Prostate gland (tissue), 2 donors: ENCODE measurements at places on chromosomes 2 and 18.

- no peak for DNase-seq
These were observed 1992.5 kb upstream of the PIK3C3 start for GRCh38 chr18:39962546-39962945.

GRCh38 chr2:204051476-204051875 is 114.9 kb downstream of the ICOS start:
- DNase-seq, result no peak

GRCh38 chr2:63698786-63699548 is 110.2 kb downstream of the MDH1 start:
- peak; percentile 11 for DNase-seq

- no peak for DNase-seq
These were observed 12.7 kb downstream of the NEU4 start for GRCh38 chr2:241821460-241822263.

- no peak for DNase-seq
These were observed 43.4 kb downstream of the RAB31 start for GRCh38 chr18:9751371-9752031.

DNA sequence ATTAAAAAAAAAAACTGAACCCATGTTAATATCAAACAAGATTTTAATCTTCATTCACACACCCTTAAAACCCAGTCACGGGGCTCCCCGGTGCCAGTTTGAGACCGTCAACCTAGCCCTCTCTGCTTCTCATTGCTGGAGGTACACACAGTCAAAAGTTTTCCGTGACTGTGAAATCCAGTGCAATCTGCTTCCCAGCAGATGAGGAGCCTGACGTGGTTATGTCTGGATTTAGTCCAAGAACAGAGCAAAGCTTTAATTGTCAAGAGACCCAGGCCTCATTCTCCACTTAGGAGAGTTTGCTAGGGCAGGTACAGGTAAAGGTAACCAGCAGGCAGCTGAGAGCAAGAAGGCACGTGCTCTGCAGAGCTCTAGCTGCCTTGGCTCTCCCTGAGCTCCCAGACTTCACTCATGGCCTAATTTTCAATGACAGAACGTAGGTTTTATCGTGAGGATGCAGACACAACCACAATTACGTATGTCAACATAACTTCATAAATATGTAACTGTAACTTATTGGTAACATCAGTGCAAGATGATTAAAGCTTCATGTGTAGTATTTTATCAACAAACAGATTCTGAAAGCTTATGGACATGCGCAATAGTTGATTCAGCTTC is 56.3 kb downstream of the SLC16A14 start:
- DNase-seq, result no peak

DNA sequence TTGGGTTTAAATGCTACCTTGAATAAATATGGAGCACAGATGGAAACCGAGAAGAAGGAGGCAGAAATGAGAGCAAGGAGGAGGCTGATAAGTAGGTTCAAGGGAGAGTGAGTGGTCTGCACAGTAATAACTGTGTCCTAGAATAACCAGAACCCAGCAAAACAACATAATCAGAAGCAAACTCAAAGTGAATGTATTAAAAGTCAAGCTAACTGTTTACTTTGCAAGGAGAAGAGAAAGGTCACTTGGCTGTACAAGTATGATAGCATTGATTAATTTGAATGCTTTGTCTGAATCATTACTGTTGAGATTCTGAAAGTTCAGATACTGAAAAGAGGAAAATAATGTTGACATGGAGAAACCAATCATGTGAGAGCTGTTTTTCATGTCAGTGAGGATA is 258.8 kb downstream of the PLCL1 start:
- DNase-seq, result no peak

DNA sequence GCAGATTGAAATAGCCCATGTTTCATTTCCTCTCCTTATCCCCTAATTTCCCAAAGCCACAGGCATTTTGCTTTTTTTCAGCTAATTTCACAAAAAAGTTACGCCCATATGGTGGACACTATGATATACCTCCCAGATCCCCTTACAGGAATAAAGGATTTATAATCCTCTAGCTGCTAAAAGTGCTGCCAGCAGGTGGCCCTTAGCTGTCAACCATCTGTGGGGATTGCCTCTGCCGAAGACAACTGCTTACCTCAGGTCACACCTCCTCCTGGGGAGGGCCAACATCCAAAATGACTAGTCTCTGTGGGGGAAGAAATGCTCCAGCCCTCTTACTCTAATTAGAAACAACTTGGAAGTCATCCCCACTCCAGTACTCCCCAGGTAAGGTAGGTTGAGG is 61.0 kb upstream of the EPB41L3 start:
- DNase-seq, result no peak

GRCh38 chr18:57446322-57446721 is 11.1 kb downstream of the ONECUT2 start:
- DNase-seq, result no peak

GRCh38 chr2:54295911-54296310 is 39.9 kb upstream of the TSPYL6 start:
- DNase-seq, result no peak

DNA sequence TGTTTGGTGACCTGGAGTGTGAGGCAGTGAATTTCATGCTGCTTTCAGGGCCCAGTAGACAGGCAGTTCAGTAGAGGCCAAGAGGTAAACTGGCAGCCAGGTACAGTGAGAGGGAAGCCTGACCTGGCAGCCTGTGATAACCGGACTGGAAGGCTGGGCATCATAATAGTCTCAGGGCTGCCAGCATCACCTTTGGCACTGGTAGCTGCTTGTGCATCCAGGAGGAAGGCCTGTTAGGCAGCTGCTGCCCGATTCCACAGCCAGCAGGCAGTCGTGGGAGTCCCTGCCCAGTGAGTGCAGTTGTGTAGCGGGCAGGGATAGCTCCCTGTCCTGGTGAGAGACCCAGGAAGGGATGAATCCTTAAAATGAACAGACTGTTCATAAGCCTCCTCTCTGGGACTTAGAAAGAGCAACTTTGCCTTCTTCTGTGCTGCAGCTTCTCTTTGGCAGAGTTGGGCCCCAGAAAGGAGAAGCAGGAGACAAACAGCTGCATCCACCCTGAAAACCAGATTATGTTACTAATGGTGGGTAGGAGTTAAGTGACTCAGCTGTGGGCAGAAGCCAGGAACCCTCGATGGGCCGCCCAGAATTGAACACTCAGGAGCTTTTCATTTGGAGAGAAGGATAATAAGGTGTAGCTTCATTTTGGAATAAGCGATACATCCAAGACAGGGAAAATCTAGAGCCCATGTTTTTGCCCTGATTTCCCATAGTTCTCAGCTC is 8.1 kb upstream of the GPBAR1 start:
- no peak for DNase-seq

GRCh38 chr18:21196426-21196825 is 45.6 kb upstream of the GREB1L start:
- DNase-seq, result no peak

- no peak for DNase-seq
These were observed 211.8 kb downstream of the SLC8A1 start for GRCh38 chr2:40240070-40240469.

GRCh38 chr2:108877506-108877905 is 90.9 kb downstream of the CCDC138 start:
- no peak for DNase-seq

DNA sequence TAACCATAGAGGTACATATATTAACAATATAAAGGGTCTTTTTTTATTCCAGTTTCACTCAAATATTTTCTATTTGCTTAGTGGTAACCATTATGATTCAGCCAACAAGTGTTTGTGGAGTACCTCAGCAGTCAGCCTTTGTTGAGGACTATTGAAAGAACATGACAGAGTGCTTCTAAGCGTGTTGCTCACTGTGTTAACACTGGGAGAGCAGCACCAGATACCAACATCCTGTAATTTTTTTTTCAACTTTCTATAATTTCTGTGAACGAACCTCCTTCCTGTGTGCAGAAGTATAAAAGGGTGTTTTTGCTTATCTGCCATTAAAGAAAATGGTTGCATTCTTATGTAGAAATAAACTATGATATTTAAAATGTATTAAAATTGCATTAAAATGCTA is 239.0 kb downstream of the PHLPP1 start:
- DNase-seq, result no peak

GRCh38 chr18:36593001-36593400 is 235.8 kb downstream of the TPGS2 start:
- DNase-seq, result no peak

DNA sequence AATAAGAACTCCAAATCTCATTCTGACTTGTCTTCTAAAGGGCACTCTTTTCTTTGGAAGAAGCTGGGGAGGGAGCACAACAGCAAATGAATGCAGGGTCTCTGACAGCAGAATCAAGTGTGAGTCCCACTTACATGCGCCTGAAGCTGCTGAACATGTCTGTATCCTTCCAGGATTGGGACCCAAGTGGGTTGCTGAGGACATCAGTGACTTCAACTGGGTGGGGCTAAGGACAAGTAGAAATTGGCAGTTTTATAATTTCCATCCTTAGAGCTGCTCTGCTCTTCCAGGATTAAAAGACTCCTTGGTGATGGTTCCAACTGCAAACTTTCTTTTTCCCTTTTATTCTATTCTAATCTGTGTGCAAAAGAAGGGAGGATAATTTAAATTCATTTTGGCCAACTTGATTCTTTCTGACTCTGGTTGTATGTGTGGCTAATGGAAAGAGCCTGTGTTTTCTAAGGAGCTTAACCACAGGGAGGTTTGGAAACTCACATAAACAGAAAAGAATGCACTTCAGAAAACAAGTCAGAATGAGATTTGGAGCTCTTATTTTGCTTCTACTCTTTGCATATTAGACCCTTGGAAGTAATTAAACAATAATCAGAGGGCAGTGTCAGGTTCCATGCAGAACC is 20.6 kb downstream of the ANTXR1 start:
- no peak for DNase-seq

DNA sequence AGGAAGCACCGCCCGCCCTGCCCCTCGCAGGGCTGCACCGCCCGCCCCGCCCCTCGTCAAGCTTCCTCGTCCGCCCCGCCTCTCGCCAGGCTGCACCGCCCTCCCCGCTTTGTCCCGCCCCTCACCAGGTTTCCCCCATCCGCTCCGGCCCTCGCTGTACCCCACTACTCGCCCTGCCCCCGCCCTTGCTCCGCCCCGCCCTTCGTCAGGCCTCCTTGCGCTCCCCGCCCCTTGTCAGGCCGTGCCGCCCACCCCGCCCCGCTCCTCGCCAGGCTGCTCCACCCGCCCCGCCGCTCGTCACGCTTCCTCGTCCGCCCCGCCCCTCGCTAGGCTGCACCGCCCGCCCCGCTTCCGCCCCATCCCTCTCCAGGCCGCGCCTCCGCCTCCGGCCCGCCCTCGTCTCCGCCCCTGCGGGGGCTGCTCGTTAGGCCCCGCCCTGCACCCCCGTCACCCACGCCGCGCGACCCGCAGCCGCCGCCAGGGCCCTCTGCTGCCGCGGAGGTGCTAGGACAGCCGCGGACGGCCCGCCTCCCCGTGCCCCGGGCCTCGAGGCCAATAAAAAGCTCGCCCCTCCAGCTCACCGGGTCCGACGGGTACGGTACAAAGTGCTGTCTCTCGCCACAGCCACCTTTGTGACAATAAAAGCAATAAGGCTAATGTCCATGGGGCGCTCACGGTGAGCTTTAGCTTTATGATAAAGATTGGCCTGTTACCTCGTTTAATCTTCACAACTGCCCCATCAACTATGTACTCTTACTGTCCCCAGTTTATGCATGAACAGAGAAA is 602 bp upstream of the DNPEP start:
- DNase-seq, result peak; percentile 96

DNA sequence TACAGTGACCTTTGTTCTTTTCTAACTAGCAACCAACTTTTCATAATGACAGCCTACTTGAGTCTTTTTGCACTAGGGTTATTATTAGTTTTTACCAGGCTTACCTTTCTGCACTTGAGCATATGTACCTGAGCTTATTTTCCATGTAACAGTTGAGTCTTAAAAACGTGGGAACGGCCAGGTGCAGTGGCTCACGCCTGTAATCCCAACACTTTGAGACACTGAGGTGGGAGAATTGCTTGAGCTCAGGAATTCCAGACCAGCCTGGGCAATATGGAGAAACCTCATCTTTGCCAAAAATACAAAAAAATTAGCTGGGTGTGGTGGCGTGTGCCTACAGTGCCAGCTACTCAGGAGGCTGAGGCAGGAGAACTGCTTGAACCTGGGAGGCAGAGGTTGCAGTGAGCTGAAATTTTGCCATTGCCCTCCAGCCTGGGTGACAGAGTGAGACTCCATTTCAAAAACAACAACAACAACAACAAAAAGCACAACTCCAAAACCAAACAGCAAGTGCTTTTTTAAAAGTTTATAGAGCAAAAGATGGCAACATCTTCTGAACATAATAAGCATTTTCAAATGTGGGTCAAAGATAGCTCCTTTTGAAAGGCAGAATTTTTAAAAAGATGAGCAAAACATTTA is 57.1 kb upstream of the CD28 start:
- no peak for DNase-seq

DNA sequence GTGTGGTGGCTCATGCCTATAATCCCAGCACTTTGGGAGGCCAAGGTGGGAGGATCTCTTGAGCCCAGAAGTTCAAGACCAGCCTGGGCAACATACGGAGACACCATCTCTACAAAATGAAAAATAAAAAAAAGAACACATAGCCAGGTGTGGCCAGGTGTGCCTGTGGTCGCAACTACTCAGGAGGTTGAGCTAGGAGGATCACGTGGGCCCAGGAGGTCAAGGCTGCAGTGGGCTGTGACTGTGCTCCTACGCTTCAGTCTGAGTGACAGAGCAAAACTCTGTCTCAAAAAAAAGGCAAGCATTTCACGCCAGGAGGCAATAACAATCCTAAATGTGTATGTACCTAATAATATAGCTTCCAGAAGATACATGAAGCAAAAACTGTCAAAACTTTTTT is 27.8 kb downstream of the USP40 start:
- no peak for DNase-seq

DNA sequence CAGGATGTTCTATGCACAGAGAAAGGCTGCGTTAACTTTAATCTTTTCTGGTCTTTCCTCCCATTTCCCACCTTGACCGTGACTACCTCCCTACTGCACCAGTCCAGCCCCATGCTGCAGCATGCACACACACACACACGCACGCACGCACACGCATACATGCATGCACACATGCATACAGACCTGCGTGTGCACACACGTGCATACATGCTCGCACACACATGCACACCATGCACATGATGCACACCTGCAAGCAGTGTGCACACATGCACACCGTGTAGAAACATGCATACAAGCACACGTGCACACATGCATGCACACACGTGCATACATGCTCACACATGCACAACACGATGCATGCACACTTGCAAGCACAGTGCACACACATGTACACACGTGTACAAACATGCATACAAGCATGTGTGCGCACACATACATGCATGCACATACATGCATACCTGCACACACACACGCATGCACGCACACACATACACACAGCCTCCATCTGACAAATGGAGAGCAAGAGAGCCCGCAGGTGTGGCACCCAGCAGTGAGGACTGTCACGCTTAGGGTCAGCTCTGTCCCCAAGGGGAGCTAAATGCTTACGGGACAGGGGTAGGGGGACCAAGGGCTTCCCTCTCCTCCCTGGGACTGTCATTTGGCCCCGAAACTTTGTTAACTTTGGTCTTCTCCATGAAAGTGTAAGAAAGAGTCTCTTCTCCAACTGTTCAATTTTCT is 18.2 kb downstream of the SNORC start:
- no peak for DNase-seq
